ENCODE measurements at places on chromosomes 5 and 9.
A peak's percentile ranks its signal among the peaks of the same experiment; 100 is the strongest.

DNA sequence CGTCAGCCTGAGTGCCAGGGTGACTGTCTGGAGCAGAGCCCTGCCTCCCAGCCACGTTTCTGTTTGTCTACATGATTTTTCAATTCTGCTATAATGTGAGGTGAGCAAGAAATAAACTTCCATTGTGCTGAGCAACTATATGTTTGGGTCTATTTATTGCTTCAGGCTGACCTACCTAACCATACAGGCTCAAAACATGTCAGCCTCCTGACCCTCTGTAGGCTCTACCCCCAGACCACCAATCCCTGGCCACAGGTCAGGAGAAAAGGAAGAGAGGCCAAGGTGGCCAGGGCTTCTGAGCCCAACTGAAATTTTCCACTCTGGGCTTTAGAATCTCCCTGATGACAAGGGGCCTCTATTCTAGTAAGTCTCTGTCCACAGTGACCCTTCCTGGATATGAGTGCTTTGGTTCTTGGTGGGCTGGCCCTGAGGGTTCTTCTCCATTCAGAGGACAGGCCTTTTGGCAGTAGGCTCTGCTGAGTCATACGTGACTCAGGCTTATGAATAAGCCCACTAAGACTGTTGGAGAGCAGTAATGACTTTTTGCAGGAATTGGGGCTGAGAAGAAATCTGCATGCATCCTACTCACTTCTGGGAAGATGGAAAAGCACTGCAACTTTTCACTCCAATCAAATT, 117.2 kb upstream of the TBCA start:
- no peak for DNase-seq

DNA sequence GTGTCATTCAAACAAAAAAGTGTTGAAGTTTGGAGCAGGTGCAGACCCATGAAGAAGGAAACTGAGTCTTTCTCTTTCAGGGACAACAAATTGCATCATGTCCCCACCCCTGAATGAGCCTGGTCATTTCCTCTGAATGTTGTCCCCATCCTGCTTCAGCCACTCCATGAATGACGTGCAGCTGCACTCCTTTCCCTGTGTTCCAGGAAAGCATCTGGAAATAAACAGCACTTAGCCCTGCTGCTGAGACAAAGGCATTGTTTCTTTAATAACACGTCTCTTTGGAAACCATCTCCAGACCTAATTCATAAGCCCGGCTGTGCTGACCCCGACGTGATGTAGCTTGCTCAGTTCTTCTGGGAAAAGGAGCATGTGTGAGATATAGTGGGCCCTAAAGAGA, 682.3 kb downstream of the BRINP1 start:
- no peak for DNase-seq

GRCh38 chr9:113988385-113989016, 89.6 kb downstream of the AMBP start:
- DNase-seq, result no peak

DNA sequence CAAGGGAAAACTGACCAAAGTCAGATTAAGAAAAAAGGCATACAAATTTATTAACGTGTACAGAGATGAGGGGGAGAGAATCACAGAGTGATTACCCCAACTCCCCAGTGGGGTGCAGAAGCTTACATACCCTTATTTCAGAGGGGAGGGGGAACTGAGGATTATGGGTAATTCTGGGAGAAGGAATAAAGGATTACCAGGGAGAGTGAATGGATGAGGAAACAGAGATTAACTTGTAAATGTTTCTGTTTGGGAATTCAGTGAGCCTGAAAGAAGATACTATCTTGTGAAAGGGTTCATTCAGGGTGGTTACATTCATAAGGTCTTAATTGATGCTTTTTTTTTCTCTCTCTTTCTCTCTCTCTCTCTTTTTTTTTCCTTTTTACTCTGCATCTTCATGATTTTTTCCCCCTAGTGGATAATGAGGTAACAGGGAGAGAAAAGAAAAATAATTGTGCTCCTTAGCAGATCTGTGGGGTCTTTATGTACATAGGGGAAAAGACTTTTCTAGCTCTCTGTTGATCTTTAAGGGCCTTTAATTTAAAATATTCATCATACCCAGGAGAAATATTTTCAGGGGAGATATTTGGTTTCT, 49.4 kb downstream of the TARS1 start:
- no peak for DNase-seq

- DNase-seq, result no peak
Measured at GRCh38 chr9:1238407-1238806, 188.2 kb downstream of the DMRT2 start.

- DNase-seq, result no peak
Measured at GRCh38 chr9:592225-592624, 249.3 kb upstream of the DMRT1 start.

- DNase-seq, result no peak
Measured at GRCh38 chr5:98301547-98301946, 471.9 kb upstream of the RGMB start.

- DNase-seq, result no peak
Measured at GRCh38 chr9:31334837-31335528, 1049.5 kb upstream of the ACO1 start.

GRCh38 chr5:76356887-76357286, 46.2 kb upstream of the IQGAP2 start:
- DNase-seq, result no peak

- no peak for DNase-seq
Measured at GRCh38 chr5:174236070-174236469, 190.6 kb downstream of the NSG2 start.

GRCh38 chr5:999032-999501, 9.5 kb upstream of the NKD2 start:
- no peak for DNase-seq

- no peak for DNase-seq
Measured at GRCh38 chr5:116360008-116360853, 214.4 kb downstream of the SEMA6A start.

DNA sequence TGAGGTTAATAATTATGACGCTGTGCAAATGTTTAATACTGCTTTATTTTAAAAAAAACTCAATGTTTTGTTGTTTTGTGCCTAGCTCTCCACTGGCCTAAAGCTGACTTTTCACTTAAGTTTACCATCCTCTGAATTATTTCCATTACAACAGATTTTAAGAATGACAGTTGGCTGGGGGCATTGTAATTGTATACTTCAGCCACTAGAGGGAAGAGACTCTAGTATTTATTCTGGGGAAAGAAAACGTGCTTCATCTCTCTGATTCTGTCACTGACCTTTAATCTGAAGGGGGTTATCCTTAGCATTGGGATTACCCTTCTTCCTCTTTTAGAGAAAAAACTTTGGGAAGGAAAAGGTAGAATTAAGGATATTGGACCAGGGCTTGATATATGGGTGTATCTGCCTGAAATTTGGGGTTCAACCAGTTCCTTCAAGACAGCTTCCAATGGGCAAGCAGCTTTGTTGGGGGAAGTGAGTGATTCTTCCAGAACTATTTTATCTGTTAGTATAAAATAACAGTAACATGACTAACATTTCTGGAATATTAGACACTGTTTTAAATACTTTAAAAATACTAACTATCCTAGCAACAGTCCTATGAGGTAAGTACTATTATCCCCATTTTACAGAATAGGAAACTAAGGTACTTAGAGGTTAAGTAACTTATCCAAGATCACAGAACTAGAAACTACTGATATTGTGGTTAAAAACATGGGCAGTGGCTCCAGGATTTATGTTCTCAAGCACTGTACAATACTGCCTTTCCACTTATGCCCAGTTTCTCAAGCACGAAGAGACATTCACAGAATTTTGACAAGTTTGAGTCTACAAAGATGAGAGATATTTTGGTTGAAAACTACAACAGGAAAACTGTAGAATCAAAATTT, 208.4 kb downstream of the CD180 start:
- DNase-seq, result no peak

GRCh38 chr9:4798281-4799032, 5.7 kb downstream of the RCL1 start:
- no peak for DNase-seq

DNA sequence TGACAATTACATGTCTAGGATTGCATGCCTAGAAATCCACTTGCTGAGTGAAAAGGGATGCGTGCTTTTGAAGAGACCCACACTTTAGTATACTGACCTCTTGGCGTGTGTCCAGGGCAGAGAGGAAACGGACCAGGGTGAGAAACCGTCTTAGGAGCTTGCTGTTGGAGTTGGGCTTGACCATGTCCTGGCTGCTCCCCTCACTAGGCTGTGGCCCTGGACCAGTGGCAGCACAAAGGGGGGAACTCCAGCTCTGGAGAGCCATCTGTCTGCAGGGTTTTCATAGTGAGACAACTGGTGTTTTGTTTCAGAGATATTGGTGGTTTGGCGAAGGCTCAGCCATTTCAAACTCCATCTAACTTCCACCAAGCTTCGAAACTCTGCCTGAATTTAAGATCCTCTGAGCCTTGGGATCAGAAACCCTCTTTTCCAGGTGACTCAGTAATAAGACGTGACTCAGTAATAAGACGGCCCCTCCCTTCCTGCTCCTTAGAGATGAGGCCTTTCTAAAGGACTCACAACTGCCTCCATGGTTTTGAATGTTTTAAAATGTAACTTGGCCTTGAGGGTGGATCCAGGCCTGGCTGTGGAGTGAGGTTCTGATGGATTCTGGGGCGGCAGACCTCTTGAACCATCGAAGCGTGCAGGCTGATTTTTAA, 165.8 kb downstream of the MELK start:
- no peak for DNase-seq

- DNase-seq, result no peak
Measured at GRCh38 chr5:6606884-6607558, 25.8 kb downstream of the NSUN2 start.

DNA sequence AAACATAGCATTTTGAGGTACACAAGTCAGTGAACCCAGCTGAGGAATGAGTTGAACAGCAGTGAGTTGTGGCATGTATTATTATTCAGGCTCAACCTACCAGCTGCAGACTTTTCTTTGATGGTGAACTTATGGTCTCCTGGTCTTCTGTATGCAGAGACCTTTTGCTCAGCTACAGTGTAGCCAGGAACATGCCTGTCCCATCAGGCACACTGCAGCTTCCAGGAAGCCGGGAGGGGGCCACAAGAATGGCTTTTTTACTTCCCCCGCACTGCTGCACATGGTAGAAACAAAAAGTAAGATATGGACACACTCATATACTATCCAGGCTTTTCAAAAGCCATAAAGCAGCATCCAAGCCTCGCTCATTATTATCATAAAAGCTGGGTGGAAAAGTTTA, 65.3 kb upstream of the PLPP1 start:
- no peak for DNase-seq

- DNase-seq, result no peak
Measured at GRCh38 chr5:17157294-17157693, 60.1 kb upstream of the BASP1 start.

- DNase-seq, result peak; percentile 42
Measured at GRCh38 chr5:56490971-56491468, 257.9 kb upstream of the ANKRD55 start.

DNA sequence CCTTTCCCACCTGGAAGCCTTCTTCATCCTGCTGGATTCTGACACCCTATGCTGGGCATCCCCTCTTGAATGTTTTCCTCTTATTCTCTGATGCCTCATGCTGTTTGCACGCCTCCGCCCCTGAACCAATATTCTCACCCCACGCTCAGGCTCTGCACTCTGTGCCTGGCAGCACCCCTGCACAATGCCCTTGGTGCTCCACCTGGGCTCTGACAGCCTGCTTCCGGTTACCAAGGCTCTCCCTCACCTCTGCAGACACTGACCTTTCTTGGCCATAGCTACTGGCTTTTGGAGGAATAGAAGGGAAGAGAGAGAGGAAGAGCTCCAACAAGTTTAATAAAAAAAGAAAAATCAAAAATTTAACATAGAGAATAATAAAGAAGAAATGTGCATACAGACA, 108.7 kb upstream of the SHB start:
- no peak for DNase-seq

DNA sequence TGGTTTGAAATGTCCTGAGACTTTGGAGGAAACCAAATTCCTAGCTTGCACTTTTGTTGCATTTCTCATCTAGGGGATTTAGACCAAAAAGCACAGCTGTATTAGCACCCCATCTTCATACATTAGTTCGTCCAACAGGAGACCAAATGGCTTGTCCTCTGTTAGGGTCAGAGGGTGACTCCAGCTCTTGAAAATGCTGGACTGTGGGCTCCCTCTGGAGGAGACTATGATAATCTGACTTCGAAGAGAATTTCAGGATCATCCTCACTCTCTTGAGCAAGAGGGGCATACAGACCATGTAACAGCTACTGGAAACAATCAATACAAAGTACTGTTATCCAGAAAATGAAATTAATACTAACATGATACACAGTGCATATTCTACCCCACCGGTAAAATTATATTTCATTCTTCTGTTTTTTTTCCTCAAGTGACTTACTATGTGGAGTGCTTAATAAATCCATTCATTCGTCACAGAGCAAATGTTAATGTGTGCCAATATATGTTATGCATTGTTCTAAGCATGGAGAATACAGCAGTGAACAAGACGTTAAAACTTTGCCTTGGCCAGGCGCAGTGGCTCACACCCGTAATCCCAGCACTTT, 63.7 kb upstream of the PPP2CA start:
- DNase-seq, result peak; percentile 13

DNA sequence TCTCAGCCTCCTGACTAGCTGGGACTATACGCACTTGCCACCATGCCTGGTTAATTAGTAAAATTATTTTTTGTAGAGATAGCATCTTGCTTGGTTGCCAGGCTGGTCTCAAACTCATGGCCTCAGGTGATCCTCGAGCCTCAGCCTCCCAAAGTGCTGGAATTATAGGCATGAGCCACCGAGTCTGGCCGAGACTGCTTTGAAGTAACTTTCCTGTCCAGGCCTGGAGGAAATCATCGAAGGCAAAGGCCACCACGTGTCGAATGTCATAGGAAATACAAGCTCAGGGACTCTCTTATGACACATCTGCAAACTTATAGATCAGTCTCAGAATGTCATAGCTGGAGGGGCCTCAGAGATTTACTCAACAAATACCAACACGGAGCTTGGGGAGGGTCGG, 25.1 kb downstream of the RAPGEF1 start:
- DNase-seq, result no peak

DNA sequence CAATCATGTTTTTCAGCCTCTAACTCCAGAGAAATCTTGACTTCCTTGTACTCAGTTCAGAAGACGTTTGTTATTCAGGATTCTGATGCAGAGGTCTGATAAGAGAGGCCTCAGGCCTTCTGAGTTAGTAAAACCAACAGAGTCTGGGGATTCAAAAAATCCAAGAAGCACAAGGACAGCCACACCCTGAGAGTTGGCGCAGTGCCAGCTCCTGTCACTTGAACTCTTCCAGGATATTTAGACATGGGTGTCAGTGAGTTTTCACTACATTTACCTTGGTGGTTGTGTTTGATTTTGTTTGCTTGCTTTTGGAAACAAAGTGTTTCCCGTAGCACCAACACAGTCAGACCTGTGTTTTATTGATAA, 41.6 kb upstream of the PDE8B start:
- no peak for DNase-seq

GRCh38 chr5:172753101-172753500, 17.9 kb downstream of the DUSP1 start:
- no peak for DNase-seq

- no peak for DNase-seq
Measured at GRCh38 chr5:52580921-52581320, 206.8 kb upstream of the ITGA1 start.

- DNase-seq, result no peak
Measured at GRCh38 chr9:19171271-19171670, 44.0 kb upstream of the PLIN2 start.

- no peak for DNase-seq
Measured at GRCh38 chr9:137836831-137837241, 40.7 kb upstream of the CACNA1B start.
